ENCODE measurements at places on chromosomes 6 and 20.

DNA sequence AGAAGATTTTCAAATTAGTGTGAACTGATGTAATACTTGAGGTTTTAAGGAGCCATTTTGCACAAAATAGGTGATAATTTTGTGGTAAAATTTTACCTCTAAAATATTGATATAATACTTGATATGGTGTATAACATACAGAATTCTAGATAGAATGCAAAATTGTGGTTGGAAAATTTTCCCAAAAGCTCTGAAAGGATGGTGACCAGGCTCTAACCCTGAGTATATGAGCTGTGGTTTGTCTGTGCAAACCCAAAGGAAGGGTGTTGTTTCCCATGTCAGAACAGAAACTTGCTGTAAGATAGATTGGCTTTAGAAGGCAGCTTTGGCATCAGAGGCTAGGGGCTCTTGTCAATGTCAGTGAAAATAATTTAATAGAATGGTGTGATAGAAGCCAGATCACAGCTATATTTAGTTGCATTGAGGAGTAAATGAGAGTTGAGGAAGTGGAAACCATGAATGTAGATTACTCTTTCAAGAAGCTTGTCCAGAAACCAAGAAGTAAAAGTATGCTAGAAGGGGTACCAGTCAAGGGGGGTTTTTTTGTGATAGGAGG is 257.7 kb downstream of the FARS2 start:
- no peak for DNase-seq

DNA sequence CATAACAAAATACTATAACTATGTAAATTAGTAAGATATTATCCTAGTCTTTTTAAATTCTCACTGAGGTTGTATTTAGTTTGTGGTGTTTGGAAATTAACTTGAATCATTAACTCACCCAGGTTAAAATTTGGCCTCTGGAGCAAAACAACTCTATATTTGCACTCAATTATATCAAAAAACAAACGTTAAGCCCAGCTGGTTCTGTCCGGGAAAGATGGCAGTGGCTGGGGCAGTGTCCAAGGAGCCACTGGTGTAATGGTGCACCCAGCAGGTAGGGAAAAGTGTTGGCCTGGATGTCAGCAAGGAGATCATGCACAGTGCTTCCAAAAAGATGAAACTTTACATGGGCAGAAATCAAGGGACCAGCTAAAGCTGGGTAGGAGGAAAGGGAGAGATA is 285.3 kb upstream of the CITED2 start:
- DNase-seq: no peak

DNA sequence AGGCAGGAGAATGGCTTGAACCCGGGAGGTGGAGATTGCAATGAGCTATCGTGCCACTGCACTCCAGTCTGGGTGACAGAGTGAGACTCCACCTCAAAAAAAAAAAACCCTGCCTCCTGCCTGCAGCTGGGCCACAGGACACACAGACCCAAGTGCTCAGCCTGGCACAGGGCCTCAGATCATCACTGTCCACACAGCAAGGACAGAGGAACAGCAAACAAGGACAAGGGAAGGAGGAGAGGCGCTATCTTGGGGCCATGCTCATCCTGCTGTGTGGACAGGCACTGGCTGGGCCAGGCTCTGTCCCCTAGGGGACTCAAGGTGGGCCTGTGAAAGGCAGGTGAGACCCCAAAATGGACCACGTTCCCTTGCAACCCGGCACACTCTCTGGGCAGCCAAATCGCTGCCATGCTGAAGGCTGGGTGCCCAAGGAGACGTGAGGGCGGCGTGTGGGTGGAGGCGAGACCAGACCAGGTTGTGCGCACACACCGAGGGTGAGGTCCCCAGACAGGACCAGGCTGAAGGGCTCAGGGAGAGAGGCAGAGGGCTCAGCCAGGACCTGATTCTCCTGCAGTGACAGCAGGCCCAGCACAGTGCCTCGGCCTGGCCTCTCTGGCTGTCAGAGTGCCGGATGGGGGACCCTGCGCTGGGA is 9.1 kb downstream of the UCKL1 start:
- no peak for DNase-seq

- DNase-seq: no peak
Observed at GRCh38 chr6:9623985-9624384, 790.9 kb downstream of the TFAP2A start.

- no peak for DNase-seq
Observed at GRCh38 chr6:27451660-27452390, 21.1 kb downstream of the ZNF184 start.

- no peak for DNase-seq
Observed at GRCh38 chr20:58880994-58881752, 28.7 kb downstream of the GNAS start.

DNA sequence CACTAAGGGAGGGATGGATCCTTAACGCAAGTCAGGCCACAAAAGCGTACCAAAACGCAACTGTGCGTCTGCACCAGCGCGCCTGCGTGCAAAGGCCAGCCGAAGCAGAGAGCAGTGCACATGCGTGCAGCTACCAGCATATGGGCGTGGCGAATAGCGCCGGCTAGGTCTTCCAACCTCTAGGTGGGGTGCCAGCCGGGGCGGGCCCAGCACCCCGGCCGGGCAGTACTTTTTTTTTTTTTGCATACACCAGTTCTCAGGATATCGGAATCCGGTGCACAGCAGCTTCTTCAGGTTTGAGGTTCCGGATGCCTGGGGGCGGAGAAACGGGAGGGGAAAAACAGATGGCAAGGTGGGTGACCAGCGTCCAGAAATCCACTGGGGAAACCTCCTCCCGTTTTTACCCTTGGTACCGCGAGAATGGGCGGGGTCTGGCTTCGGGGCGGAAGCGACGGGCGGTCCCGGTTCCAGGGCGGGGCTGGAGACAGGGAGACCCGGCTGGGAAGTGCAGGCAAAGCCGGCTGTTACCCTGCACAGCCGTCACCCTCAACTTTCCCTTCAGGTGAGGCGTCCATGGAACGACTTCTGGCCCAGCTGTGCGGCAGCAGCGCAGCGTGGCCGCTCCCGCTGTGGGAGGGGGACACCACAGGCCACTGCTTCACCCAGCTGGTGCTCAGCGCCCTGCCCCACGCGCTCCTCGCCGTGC is at the start of gene ABCC10:
TSS of gene ABCC10 (plus strand) at position 136 of the 706 bp plus-strand sequence. CDS start at position 574, 438 bp downstream.
- peak; percentile 91 for DNase-seq
